ENCODE measurements at places on chromosomes 4 and X.

- no peak for DNase-seq
These were observed 190.8 kb upstream of the GK2 start for GRCh38 chr4:79598801-79599200.

- no peak for DNase-seq
These were observed 13.3 kb downstream of the PDZD4 start for GRCh38 chrX:153816831-153817690.

GRCh38 chr4:188414441-188414840 lies 275.2 kb downstream of the TRIML1 start:
- DNase-seq: no peak

- no peak for DNase-seq
These were observed 235.1 kb downstream of the CWH43 start for GRCh38 chr4:49221209-49221608.

- no peak for DNase-seq
These were observed 35.7 kb upstream of the FAM241A start for GRCh38 chr4:112109360-112110058.

DNA sequence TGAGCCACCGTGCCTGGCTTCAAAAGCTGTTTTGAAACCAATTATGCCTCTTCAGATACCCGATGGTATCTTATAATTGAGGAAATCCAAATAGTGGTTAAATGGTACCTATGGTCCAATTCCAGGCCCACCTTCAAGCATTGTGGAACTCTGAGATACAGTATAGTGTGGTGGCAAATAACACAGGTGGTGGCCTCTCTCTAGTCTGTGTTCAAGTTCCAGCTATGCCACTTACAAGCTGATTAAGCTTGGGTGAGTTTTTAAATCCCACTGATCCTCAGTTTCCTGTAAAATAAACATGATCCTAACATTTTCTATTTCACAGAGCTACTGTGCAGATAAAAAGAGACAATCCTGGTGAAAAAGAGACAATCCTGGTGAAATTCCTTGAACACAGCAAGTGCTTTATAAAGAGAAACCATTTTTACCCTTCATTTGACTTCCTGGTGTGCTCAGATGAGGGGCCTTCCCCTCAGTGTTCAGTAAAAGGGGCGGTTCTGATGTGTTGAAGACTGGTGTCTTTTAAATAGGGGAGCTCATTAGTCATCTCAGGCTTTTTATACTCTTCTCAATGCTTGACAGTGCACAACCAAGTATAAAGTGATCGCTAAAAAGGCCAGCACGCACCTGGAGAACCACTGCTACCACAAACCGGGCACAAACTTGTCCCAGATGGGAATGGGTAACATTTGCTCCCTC lies 30.8 kb upstream of the CD40LG start:
- DNase-seq: no peak
